ENCODE measurements at places on chromosomes 6 and 20. TPM values are rescaled to one million over a fixed set of nuclear protein-coding genes. Genes with fewer than 3 reads are reported as not detected.

Gene CRISP2
- not detected for total RNA-seq

Gene PRR18
- total RNA-seq: not detected

Gene AK9
- total RNA-seq: 3.5 TPM

- H3K4me1 ChIP-seq: no peaks in the 10 kb centered on the region
- no peak overlapping the region for H3K4me3 ChIP-seq
- no peak overlapping the region for H3K27ac ChIP-seq
Measured at GRCh38 chr6:65170273-65170672, 536.8 kb downstream of the EYS start.

Gene SH3BGRL2
- total RNA-seq: 3.8 TPM

DNA sequence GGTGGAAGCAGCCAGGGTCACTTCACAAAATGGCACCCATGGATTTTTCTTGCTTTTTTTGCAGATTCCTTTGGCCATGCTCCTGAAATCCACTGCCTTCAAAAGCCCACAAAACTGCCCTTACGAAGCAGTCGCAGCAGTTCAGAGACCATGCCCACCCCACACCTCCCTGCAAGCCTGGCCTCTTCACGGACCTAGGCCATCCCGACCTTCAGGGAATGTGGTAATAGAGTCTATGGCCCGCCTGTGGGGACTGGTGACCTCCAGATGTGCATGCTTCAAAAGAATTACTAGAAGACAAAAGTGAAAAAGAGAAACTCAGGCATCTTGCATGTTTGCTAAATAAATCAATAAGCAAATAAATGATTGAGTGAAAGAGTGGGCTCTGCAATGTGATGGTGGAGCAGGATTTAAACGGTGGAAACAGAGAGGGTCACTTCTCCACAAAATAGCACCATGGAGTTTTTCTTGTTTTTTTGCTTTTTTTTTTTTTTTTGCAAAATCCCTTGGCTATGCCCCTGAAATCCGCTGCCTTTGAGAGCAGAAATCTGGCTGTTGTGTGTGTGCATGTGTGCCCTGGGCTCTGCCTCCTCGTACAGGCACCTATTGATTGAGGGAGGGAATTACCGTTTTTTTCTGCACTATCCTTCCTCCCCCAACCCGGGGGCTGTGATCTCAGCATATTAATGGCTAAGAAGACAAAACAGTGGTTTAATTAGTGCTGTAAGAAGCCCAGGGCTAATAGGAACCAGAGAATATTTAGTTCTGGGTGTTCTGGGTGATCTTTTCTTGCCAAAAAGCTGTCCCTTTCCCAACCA, 107.4 kb downstream of the PXDC1 start:
- H3K36me3 ChIP-seq: no peaks in the 10 kb centered on the region
- no peak for DNase-seq
- H3K27me3 ChIP-seq: no peaks in the 10 kb centered on the region
- H3K4me3 ChIP-seq: no peak overlapping the region
- no peaks in the 10 kb centered on the region for H3K4me1 ChIP-seq

Gene OGFRL1
- total RNA-seq: 5.2 TPM

DNA sequence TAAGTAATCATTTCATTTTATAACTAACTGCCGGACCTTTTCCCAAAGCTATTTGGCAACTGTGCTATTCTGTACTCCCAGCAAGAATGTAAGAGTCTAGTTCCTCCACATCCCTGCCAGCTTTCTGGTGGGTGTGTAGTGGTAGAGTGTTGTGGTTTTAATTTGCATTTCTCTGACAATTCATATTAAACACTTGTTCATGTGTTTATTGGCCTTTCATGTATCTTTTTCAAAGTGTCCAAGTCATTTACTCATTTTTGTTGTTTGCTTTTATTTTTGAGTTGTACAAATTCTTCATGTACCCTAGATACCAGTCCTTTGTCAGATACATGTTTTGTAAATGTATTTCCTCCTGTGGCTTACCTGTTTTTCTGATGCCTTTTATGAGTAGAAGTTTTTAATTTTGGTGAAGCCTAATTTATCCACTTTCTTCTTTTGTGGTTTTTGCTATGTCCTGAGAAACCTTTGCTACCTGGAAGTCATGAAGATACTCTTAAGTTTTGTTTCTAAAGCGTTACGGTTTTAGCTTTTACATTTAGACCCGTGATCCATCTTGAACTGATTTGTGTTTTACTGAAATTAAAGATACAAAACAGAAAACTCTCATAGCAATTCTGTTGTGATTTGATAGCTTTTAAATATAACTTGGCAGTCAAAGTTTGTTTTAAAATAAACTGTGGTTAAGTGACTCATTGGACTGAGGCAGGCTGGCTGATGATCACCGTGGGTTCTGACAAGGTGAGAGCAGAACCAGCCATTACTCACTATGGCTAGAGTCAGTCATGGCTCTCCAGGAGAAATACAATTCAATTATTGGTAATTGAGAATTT, 8.0 kb downstream of the MYLIP start:
- H3K36me3 ChIP-seq: peaks cover 4% of the 10 kb centered on the region
- peaks cover 54% of the 10 kb centered on the region for H3K4me1 ChIP-seq
- H3K27ac ChIP-seq: peak overlapping the region; percentile 68
- DNase-seq: peak; percentile 87
- peak overlapping the region; percentile 48 for H3K4me3 ChIP-seq

- no peak for DNase-seq
- no peaks in the 10 kb centered on the region for H3K36me3 ChIP-seq
- no peak overlapping the region for H3K4me3 ChIP-seq
- H3K4me1 ChIP-seq: no peaks in the 10 kb centered on the region
- no peaks in the 10 kb centered on the region for H3K27me3 ChIP-seq
- no peak overlapping the region for H3K27ac ChIP-seq
Measured at GRCh38 chr6:34736823-34737222, 20.5 kb upstream of the SNRPC start.

DNA sequence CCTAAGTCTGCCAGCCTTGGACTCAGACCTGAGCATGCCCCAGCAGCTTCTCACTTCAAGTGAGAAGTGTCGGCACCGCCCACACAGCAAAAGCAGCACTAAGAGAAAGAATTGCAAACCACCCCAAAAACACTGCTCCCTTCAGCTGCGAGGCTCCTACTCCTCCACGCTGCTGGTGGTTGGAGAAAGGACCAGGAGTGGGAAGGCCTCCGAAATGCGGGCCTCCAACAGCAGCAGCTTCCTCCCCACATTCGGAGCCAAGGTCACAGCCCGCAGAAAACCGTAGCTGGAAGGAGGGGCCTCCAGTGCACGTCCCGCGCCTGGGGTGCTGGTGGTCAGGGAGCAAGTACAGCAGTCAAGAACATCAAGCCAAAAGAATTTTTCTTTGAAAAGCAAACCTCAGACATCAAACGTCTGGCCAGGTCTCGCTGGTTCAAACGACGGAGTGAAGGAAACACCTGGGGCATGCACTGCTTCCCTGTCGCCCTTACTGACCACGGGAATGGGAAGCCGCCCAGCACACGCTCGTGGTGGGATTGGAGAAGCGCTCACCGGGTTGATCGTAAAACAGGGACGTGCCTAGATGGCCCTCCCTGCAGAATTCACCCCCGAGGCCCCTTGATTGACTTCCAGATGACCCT, 185.6 kb upstream of the CST7 start:
- H3K4me3 ChIP-seq: no peak overlapping the region
- peaks cover 53% of the 10 kb centered on the region for H3K27me3 ChIP-seq
- no peaks in the 10 kb centered on the region for H3K36me3 ChIP-seq
- no peak for DNase-seq
- no peaks in the 10 kb centered on the region for H3K4me1 ChIP-seq

GRCh38 chr6:103027271-103027931, 1633.9 kb downstream of the GRIK2 start:
- no peak for DNase-seq
- no peak overlapping the region for H3K27ac ChIP-seq
- no peaks in the 10 kb centered on the region for H3K36me3 ChIP-seq
- H3K27me3 ChIP-seq: no peaks in the 10 kb centered on the region

DNA sequence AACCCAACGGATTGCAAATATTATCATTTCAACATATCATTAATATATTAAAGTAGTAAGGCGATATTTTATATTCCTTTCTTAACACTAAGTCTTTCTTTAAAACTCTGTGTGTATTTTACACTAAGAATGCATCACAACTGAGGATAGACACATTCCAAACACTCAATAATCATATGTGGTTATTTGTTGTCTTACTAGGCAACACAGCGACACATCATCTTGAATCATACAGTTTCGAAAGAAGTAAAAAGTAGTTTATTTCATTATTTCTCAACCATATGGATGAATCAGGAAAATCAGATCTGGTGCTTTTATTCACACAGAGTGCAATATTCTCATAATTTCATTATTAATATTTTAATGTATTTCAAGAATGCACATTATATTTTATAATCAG, 662.4 kb downstream of the EPHA7 start:
- no peaks in the 10 kb centered on the region for H3K27me3 ChIP-seq
- no peak overlapping the region for H3K4me3 ChIP-seq
- H3K4me1 ChIP-seq: peaks cover 10% of the 10 kb centered on the region
- peak overlapping the region; percentile 76 for H3K27ac ChIP-seq

DNA sequence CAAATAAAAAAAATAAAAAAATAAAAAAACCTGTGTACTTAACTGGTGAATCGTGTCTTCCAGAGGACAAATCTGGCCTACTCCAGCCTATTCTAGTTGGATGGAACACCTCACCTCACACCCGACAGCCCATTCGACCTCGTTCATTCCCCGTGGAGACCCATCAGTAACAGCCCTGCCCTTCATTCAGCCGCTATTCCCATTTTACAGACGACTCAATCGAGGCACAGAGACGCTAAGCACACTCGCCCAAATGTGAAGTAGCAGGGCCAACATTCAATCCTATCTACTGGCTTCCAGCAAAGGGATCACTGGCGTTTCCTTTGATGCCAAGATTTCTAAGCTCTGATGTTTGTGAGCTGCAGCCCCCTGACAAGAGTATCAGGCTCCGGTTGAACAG, 1.8 kb upstream of the NTSR1 start:
- H3K4me1 ChIP-seq: peaks cover 53% of the 10 kb centered on the region
- H3K27me3 ChIP-seq: 0 out of 2 replicates have a peak, but pooled peaks cover 3% of the 10 kb centered on the region
- DNase-seq: no peak
- no peak overlapping the region for H3K4me3 ChIP-seq
- no peak overlapping the region for H3K27ac ChIP-seq

Gene KIFC1
- 60.6 TPM for total RNA-seq

DNA sequence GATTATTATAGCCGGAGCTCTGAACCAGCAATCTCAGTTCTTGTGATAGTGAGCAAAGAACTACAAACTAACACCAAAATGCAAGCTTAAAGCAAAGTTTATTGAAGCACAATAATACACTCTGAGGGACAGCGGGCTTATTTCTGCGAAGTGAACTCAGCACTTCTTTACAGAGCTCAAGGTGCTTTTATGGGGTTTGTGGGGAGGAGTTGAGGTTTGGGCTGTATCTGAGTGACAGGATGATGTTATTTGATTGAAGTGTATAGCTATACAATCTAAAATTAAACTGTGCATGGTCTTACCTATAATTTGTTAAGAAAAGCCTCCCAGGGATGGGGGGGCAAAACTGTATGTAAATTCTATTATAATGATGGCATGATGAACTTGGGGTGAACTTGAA, 1.0 kb upstream of the HFE start:
- H3K27ac ChIP-seq: no peak overlapping the region
- no peaks in the 10 kb centered on the region for H3K4me1 ChIP-seq
- no peaks in the 10 kb centered on the region for H3K36me3 ChIP-seq
- H3K27me3 ChIP-seq: no peaks in the 10 kb centered on the region
- no peak for DNase-seq
- H3K4me3 ChIP-seq: no peak overlapping the region

GRCh38 chr6:2760882-2761842, 4.0 kb upstream of the WRNIP1 start:
- H3K27ac ChIP-seq: peak overlapping the region; percentile 22
- H3K4me3 ChIP-seq: peak overlapping the region; percentile 38
- peaks cover 19% of the 10 kb centered on the region for H3K4me1 ChIP-seq
- H3K27me3 ChIP-seq: no peaks in the 10 kb centered on the region
- H3K36me3 ChIP-seq: no peaks in the 10 kb centered on the region

GRCh38 chr20:7262803-7263202, 495.3 kb downstream of the BMP2 start:
- H3K4me3 ChIP-seq: no peak overlapping the region
- peaks cover 9% of the 10 kb centered on the region for H3K4me1 ChIP-seq
- no peak for DNase-seq
- H3K27me3 ChIP-seq: peaks cover 13% of the 10 kb centered on the region
- H3K27ac ChIP-seq: no peak overlapping the region
- H3K36me3 ChIP-seq: no peaks in the 10 kb centered on the region

Measured in PC-3 (cell line).